ENCODE measurements at places on chromosomes 4 and X.
A peak's percentile ranks its signal among the peaks of the same experiment; 100 is the strongest.

- no peak for DNase-seq
These were observed 48.7 kb downstream of the UCHL1 start for GRCh38 chr4:41305476-41305875.

DNA sequence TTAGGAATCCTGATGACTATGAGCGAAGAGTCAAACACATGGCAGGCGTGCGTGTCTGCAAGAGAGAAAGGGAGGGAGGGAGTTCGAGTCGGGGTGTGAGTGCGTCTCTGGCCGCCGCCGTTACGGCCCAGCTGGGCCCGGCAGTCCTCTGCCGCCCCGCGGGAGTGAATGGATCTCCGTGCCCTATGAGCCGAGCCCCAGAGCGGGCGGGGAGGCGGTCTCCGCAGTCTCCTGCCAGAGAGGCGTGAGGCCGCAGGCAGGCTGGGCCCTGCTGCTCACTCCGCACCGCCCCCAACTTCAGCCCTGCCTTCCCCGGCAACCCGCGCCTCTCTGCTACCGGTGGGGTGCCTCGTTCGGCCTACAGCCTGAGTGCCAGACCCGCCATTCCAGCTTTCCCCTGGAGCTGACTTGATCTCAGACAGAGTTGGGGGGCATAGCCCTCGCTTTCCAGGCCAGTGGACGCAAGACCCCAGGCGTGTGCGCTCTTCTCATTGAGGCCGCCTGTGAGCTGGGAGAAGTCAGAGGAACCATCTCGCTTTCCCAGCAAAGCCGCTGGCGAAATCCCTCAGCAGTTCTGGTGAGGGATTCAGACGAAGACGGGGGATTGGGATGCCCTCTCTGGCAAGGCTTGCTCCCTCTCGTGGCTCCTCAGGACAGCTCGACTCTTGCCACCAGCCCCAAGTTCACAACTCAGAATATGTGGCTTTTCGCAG lies 1.4 kb downstream of the SLC16A2 start:
- DNase-seq, result no peak

DNA sequence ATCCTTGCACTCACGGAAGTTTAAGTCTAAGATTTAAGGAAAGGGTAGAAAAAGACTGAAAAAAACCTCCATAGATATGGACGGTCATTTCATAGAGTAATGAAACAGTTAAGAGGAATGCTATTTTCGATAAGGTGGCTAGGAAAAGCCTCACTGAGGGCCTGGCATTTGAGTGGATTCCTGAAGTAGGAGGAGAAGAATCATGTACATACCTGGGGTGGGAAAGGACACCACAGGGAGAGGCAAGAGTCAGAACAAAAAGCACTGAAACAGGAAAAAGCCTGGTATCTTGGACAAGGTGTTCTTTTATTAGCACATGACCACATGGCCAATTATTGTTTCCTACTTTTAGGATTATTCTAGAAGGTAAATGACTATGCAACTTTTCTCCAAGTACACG lies 547.2 kb upstream of the DIPK2B start:
- DNase-seq, result no peak

DNA sequence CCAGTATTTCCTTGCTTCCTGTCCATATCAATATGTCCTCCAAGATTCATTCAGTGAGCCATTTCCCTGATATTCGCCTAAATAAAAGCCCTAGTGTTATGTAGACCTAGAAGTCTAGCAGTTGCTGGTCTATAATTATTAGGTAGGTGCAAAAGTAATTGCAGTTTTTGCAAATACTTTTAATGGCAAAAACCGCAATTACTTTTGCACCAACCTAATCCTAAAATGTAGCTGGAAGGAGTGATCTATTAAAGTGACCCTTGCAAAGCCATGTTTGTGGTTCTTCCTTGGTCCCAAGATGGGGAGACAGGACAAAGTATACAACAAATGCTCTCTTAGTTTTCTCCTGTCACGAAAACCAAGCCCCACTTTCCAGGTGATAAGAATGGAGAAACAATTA lies 193.0 kb downstream of the IDS start:
- DNase-seq, result no peak

- no peak for DNase-seq
These were observed 112.7 kb downstream of the BCOR start for GRCh38 chrX:39985071-39985470.

DNA sequence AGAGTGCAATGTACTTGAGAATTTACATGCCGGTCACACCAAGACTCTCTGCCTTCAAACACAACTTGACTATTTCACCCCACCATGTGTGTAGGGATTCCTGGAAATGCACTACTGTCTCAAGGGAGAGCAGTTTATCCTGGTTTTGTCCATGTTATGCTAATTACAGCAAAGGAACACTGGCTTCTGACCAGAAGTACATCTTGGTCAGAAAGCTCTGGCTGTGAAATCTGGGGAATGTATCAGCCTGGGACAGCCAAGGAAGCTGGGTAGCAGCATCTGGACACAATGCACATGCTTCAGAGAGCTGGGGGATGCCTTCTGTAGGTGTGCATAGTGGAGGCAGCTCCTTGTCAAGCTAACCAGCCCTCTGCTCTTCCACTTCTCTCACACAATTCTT lies 1432.6 kb upstream of the TENM3 start:
- DNase-seq, result no peak

DNA sequence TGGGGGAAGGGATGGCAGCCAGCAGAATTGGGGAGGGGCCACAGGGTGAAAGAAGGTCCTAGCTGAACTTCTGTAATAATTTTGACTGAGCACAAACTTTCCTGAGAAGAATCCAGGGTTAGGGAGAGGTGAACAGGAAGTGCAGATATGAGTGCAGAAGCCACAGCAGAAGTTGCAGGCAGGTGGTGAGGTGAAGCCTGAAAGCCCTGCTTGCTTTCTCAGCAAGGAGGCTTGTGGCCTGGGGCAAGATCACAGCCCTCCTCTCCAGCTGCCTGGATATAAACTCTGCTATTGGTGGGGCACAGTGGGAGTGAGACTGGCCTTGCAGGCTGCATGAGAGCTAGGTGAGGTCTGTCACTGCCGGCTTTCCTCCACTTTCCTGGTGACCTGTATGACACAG lies 44.1 kb upstream of the UPRT start:
- no peak for DNase-seq

DNA sequence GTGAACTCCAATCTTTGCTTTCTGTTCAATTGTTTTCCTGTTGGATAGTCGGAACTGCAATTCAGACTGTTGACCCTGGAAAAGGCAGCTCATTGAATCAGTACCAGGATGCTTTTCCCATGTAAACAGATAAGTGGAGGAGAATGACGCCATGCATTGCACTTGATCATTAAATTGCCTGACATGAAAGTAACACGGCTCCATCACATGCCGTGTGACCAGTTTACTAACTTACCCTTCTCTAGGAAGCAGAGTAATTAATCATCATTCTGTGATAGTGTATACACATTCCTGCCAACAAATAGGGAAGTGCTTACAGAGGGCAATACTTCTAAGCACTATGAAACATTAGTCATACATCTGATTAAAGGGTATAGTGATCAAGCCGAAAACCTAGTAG lies 101.4 kb downstream of the PPARGC1A start:
- no peak for DNase-seq

GRCh38 chr4:53156896-53157295 lies 209.0 kb downstream of the SCFD2 start:
- DNase-seq, result no peak

DNA sequence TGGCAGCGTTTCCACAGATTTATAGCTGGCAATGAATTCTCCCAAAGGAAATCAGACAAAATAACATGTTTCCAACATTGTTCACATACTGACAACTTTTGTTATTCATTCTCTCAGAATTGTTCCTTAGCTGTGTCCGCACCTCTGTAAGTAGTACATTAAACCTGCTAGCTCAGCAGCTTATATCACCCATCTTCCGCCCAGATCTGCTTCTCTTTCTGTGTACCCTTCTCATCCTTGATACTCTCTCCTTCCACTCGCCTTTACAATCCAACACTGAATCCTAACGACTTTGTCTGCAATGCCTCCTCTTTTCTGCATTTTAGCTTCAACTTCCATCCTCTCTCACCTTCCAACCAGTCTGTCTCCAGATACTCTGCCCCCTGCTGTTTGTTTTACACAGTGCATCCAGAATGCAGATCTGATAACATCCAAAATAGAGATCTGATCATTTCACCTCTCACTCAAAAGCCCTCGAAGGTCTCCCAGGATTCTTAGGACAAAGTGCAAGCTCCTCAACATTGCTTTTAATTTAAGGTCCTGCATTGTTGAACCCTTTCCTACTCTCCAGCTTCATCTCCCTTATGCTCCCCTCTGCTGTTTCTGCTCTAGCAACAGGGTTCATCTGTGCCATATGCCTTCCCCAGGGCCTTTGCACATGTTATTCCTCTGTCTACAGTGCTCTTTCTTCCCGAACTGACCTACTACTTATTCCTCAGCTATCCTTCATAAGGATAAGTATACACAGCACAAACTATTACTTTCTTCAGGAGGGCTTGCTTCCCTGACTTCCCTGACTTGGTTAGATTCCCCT lies 67.3 kb upstream of the VBP1 start:
- peak; percentile 8 for DNase-seq

DNA sequence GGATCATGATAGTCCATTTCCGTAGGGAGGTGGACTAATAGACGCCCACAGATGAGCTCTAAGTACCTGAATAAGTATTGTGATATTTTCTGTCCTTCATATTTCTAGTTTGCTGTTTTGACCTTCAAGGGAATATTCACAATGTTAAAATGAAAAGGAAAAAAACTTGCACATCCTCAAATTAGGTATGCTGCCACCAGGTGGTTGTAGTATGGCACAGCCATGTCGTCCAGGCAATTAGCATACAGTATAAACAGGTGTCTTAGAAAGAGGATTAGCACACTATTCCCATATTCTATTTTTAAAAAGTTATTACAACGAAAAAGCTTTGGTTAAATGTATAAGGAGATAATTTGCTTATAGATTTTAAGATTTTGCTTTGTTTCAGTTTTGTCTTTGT lies 802.0 kb downstream of the RPA4 start:
- no peak for DNase-seq

- DNase-seq, result no peak
These were observed 224.3 kb downstream of the CAMK2D start for GRCh38 chr4:113537203-113537602.

- no peak for DNase-seq
These were observed 921 bp downstream of the PFKFB1 start for GRCh38 chrX:54992911-54993622.

DNA sequence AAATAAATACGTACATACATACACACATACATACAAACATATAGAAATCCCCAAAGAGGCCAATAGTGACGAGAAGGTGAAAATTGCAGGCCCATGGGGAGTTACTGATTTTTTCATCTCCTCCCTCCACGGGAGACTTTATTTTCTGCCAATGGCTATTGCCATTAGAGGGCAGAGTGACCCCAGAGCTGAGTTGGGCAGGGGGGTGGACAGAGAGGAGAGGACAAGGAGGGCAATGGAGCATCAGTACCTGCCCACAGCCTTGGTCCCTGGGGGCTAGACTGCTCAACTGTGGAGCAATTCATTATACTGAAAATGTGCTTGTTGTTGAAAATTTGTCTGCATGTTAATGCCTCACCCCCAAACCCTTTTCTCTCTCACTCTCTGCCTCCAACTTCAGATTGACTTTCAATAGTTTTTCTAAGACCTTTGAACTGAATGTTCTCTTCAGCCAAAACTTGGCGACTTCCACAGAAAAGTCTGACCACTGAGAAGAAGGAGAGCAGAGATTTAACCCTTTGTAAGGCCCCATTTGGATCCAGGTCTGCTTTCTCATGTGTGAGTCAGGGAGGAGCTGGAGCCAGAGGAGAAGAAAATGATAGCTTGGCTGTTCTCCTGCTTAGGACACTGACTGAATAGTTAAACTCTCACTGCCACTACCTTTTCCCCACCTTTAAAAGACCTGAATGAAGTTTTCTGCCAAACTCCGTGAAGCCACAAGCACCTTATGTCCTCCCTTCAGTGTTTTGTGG lies 180.7 kb downstream of the AR start:
- DNase-seq, result no peak

DNA sequence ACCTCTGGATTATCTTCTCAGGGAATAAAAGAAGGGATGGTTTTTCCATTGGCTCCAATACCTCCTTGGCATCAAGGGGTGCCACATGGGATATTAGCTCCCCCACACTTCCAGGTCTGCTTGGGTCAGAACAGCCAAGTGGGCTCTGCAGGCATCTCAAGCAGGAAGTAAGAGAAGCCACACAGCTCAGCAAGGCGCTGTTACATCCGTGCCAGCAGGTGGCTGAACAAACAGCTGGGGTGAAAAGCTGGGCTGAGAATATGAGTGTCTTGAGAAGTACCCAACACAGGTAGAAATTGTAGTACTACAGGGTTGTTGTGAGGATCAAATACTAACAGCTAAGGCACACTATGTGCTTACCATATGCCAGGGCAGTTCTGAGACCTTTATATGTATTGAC lies 76.7 kb upstream of the TMEM150C start:
- no peak for DNase-seq

DNA sequence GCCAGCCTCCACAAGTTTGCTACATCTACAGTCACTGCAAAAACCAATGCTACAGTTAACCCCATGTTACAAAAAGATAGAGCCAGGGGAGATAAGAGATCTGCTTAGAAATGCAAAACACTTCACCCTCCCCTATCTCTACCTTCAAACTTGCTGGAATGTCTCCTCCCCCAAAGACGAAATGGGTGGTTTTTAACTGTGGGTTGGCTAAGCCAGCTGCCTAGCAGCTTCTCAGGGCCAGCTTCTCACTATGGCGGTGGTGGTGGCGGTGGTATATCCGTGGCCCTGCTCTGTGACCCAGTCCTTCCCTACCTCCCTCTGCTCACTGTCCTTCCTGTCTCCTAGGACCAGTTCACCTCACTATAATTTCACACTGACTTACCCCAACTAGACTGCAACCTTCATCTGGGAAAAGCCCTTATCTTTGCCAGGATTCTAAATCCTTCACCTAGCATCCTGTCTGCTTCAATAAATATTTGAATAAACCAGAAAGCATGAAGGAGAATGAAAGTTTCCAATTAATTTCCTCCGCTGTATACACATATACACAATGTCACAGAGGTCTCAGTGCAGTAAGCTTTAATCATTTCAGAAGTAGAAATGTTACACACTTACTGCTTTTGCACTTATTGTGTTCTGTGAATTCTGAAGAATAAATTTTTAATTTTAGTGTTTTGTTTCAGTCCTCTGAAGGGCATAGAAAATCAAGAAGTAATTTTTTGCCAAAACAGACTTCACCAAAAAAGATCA lies 46.3 kb downstream of the SH3KBP1 start:
- no peak for DNase-seq

DNA sequence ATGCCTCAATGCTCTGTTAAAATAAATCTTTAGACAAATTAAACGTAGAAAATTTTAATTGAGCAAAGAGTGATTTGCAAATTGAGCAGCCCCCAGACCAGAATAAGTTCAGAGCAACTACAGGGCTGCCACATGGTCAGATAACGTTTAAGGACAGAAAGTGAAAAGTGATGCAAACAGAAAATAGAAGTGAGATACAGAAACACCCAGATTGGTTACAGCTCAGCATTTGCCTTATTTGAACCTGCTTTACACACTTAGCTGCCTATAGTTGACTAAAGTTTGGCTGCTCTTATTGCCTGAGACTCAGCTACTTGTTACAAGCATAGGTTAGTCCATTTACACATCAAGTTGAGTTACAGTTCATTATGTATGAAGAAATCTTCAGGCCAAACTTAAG lies 1800.8 kb upstream of the PCDH10 start:
- no peak for DNase-seq
